GM12864 (cell line): ENCODE measurements at places on chromosomes 2 and 18.
A peak's percentile ranks its signal among the peaks of the same experiment; 100 is the strongest.

DNA sequence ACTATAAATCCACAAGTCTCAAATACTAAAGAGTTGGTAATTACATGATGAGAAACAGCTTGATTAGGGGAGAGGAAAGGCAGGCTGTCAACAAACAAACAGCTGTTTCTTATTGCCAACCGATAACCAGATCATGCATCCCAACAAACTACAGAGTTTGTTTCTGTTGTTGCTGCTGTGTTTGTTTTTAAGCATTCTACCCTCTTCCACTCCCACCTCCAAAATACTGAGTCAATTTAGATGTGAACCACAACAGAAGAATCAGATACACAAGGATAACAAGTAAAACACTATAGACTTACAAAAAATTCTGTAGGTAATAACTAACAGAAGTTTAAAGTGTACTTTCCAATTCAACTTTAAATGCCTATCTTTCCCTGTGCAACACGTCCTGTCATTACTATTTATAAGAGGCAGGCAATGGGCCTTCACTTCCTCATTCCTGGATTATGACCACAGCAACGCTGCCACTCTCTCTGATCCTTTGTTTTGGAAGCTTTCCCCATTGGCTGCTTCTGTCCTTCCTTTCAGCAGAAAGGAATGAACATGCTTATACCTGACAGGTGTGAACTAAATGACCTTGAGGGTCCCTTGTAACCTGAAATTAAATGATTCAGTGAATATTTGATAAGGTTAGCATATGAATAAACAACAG lies 152.0 kb downstream of the SRBD1 start:
- no peak for DNase-seq

- peak; percentile 22 for DNase-seq
These were observed 935 bp upstream of the RAMP1 start for GRCh38 chr2:237858294-237859081.

GRCh38 chr18:70520867-70521266 lies 232.0 kb downstream of the SOCS6 start:
- no peak for DNase-seq

DNA sequence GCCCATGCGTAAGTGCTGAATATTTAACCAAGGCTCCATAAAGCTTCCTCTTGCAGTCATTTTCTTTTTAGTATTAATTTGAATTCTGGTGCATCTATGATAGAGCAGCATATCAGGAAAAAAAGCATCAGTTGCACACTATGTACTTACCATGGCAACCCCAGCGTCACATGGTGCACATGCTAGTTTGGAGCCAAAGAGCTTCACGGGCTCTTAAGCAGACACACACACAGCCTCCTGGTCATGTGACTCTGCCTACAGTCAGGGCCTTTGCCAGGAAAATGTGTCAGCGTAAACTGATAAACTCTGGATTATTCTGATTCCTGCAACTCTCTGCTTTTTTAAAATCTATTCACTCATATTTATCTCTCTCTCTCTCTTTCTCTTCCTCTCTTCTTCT lies 30.2 kb downstream of the NYAP2 start:
- no peak for DNase-seq

DNA sequence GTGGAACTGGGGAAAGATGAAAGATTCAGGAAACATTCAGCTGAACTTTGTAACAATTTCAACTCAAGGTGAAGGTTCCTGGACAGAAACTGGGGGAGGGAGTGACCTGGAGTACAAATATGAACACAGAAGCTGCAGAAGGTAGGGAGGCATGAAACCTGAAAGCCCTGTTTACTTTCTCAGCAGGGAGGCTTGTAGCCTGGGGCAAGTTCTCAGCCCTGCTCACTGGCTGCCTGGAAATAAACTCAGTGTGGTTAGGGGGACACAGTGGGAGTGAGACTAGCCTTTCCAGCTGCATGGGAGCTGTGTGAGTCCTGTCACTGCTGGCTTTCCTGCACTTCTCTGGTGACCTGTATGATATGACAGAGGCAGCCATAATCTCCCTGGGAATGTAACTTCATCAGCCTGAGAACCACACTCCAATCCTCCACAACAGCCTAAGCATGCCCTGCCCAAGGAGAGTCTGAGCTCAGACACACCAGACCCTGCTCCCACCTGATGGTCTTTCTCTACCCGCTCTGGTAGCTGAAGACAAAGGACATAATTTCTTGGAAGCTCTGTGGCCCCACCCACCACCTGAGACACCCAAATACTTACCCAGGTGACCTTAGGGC lies 77.0 kb downstream of the ZSWIM2 start:
- DNase-seq: no peak

DNA sequence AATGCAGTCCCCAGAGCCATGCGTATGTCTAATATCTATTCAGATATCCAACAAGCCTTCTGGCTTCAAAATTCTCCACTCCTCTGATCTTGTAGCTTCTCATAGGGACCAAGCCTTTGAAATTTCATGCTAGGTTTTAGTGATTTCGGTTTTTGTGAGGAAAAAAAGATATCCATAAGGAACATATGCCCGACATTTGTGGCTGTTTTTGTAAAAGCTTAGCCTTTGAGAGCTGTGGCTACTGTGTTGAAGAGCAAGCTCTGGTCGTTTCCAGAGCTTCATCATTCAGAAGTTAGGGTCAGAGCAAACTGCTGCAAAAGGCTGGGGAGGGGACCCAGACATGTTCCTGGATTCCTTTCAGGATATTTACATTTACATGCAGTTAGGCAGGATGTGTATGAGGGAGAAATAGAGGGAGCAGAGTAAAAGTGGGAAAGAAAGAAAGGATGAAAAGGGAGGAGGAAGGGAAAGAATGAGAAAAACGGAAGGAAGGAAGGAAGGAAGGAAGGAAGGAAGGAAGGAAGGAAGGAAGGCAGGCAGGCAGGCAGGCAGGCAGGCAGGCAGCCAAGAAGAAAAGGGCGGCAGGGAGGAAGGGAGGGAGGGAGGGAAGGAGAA lies 70.2 kb downstream of the NCKAP5 start:
- no peak for DNase-seq

- DNase-seq: no peak
These were observed 174.3 kb downstream of the ACKR3 start for GRCh38 chr2:236743921-236744280.

DNA sequence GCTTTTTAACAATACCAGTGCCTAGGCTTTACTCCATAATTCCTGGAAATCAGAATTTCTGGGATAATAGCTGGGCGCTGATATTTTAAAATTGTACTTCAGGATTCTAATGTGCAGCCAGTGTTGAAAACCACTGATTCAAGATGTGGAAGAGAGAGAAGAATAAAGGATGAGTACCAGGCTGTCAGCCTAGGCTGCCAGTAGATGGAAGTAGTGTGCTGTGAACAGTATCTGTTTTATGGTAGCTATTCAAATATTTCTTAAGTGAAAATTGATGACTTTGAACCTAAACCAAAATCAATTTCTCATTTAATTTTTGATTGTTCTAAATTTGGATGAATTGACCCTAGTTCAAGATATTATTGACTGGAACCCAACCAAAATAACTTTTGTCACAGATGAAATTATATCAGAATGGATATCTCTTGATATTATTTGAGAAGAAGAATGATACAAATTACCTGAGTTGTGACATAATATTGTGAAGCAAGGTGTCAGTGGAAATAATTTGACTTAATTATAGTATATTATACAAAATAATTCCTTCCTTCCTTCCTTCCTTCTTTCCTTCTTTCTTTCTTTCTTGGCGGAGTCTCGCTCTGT lies 88.0 kb downstream of the COMMD1 start:
- DNase-seq: peak; percentile 43

DNA sequence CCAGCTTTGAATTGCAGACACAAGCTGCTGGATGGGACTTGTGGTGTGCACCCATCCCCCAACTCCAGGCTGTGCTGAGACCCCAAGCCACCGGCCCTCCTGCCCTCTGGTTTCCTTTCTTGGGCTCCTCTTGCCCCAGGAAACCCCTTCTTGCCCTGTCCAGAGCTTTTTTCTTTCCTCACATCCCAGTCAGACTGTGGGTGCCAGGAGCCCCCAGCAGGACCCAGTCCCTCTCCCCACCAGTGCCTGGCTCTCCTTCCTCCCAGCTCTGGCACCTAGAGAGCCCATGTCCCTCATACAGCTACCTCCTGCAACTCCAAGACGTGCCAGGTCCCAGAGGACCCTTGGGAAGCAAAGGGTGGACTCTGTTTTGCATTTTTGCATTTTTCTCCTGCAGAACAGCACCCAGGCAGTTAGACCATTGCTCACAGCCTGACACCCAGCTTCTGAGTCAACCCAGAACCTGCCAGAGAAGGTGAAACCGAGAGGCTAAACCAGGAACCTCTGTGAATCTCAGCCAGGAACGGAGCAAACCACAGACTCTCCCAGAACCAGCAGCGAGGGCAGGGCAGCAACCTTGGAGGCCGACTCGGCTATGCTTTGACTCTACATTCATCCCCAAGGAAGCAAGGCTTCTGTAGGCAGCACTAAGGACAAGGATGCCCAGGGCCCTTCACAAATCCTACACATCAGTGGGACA lies 221.1 kb downstream of the ANAPC1 start:
- DNase-seq: peak; percentile 29

GRCh38 chr2:138356178-138356577 lies 145.4 kb upstream of the SPOPL start:
- DNase-seq: no peak

DNA sequence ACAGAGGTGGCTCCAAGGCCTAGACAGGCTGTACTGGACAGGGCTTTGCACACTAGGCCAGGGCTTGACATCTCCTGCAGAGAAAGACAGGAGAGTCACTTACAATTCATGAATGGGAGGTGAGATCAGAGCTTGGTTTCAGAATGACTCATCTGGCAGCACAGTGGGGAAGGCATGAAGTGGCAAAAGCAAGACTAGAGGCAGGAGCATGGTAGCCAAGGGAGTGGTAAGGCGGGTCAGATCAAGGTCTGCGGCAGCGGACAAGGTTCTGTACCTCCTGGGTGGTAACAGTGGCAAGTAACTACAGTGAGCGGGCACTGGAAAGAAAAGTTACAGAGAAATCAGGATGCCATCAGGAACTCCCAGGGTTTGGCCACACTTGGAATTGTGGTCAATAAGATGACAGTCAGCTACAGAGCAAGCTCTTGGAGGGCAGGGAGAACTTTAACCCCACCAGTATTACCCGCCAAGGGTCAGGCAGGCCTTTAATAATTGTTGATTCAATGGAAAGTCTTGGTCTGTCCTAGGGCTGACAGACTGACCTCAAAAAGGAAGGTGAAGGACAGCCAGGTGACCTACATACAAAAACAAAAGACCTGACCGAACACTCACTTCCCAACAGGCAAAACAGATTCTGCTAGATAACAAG lies 5.7 kb downstream of the MCFD2 start:
- DNase-seq: peak; percentile 55
